ENCODE measurements at places on chromosomes 16 and 17.

DNA sequence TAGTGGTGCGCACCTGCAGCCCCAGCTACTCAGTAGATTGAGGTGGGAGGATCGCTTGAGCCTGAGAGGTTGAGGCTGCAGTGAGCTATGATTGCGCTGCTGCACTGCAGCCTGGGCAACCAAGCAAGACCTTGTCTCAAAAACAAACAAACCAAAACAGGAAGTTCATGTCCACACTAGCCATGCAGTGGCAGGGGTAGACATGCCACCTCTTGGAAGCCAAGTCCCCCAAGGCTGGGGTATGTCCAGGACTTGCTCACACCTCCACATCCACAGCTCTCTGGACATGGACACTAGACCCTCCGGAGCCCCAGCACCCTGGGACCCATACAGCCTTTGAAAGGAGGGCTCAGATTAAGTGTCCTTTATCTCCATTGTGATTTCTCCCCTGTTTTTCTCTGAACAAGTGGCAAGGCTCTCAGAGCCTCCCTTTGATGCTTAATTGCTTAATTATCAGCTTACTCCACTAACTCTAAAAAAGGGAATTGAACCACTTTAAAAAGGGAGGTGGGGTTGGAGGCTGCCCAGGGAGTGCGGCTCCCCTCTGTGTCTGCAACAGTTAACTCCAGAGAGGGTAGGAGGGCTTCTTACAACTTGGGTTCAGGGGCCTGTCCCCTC lies 424.6 kb upstream of the C16orf82 start:
- no peak for DNase-seq

- no peak for DNase-seq
These were observed 67.8 kb downstream of the BRIP1 start for GRCh38 chr17:61795546-61795945.

DNA sequence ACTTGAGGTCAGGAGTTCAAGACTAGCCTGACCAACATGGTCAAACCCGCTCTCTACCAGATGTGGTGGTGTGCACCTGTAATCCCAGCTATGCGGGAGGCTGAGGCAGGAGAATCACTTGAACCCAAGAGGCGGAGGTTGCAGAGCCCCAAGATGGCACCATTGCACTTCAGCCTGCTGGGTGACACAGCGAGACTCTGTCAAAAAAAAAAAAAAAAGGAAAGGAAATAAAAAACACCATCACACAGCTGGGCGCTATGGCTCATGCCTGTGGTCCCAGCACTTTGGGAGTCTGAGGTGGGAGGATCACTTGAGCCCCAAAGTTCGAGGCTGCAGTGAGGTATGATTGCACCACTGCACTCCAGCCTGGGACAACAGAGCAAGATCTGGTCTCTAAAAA lies 13.3 kb upstream of the SBK1 start:
- DNase-seq, result no peak

- no peak for DNase-seq
These were observed 680 bp downstream of the SKA2 start for GRCh38 chr17:59154292-59154720.

DNA sequence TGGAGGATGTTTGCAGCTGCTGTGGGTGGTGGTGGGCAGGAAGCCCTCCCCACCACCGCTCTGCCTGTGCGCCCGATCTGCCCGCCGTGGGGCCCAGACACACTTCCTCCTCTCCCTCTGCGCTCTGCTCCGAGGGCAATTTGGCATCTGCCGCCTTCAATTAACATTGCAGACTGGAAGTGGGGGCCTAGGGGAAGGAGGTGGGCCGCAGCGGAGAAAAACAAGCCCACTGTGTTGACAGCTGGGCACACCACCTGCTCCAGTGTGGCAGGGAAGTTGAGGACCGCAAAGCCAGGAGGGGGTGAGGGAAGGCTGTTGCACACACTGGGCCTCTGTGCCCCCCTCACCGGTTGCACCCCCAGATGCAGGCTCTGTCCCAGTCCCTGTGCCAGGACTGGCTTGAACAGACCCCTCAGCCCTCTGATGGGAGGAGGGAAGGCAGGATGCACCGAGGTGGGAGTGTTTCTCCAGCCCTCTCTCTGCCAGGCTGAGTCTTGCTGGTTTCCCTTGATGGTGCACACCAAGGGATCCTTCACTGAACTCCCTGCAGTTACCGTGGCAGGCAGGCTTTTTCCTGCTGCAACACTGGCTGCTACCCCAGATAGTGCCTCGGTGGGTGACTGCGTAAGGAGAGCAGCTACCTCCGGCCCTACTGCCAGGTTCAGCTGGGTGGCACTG lies 72.8 kb upstream of the MED9 start:
- peak; percentile 11 for DNase-seq

- no peak for DNase-seq
These were observed 59.8 kb downstream of the ANKFN1 start for GRCh38 chr17:56213031-56213430.

DNA sequence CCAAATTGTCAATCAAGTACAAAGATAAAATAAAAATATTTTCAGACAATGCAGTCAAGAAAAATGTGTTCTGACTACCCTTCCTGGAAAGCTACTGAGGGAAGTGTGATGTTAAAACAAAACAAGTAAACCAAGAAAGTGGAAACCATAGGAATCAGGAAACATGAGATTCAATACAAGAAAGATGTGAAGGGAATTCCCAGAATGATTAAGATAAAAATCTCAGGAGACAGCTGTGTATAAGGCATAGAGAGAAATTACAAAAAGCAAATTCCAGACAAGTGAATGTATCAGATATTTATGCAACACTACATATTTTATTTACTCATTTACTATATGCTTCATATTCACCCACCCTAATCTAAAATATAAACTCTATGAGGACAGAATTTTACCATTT lies 32.2 kb downstream of the TRIM37 start:
- DNase-seq, result no peak

DNA sequence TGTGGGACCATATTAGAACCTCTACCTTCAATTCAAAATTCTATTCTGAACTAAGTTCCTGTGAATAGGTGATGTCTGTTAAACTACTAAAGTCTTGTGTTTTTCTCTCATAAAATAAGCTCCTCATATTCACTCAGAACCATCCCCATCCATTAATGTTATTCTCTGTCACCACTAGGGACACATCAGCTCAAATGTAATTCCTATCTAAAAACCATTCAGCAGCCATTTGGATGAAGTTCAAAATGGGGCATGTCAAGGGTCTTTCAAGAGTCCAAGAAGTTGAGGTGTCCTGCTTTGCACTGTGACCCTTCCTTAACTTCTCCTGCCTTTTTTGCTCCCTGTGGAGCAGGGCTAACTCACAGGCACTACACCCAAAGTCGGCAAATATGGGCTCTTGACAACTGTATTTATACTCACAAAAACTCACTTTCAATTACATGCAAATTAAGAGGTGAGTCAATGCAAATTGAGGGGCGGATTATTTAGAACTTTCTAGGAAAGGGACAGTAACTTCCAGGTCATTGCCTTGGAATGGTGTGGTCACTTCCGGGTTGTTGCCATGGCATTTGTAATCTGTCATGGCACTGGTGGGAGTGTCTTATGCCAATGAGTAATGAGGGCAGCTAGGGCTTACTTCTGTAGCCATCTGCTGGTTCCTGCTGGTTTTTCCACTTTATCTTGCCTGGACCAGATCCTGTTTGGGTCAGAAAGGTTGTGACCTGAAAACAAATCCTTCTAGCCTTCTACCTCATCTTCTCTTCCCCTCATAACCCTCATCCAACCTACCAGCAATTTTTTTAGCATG lies 128.2 kb upstream of the COX10 start:
- no peak for DNase-seq

- DNase-seq, result no peak
These were observed 734 bp downstream of the CEP131 start for GRCh38 chr17:81221842-81222619.

- DNase-seq, result no peak
These were observed 3.4 kb downstream of the SP6 start for GRCh38 chr17:47847341-47848197.

- DNase-seq, result no peak
These were observed 27.9 kb downstream of the POLR2A start for GRCh38 chr17:7512105-7512504.

- no peak for DNase-seq
These were observed 114.6 kb upstream of the NOG start for GRCh38 chr17:56478836-56479447.

- DNase-seq, result no peak
These were observed 9.2 kb upstream of the ALOX12 start for GRCh38 chr17:6986676-6987075.

DNA sequence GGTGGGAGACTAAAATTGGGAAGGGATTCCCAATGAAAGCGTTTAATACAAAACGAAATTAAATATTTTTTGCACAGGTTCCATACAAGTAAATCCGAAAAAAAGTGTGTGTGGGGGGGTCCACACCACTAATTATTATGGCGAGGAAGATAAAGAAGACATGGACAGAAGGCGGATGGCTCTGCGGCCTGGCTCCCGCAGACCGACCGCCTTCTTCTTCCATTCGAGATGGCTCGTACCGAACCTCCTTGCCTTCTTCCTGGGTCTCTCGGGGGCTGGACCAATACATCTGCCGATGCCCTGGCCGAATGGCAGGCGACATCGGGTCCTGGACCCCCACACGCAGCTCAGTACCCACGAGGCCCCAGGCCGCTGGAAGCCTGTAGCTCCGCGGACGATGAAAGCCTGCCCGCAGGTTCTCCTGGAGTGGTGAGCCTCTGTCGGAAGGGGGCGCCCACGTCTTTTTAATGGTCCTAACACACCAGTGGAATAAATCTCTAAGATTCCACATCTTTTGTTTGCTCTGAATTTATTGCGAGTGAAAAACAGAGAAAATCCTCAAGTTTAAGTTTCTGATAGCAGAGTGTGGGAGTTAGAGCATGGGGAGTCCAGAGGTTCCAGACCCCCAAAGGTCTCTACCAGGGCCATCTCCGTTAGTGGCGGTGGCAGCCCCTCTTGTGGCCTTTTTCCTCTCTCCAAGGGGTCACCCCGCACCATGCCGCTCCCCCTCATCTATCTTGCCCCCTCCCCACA lies 1.4 kb downstream of the PRAC2 start:
- DNase-seq, result peak; percentile 40

GRCh38 chr16:89831810-89832328 lies 3.6 kb downstream of the SPIRE2 start:
- no peak for DNase-seq

GRCh38 chr17:75684924-75685323 lies 17.8 kb downstream of the SAP30BP start:
- DNase-seq, result no peak

GRCh38 chr16:57621521-57622271 lies 6.7 kb upstream of the ADGRG1 start:
- no peak for DNase-seq

- DNase-seq, result no peak
These were observed 80.2 kb downstream of the DYNLRB2 start for GRCh38 chr16:80620736-80621605.

- no peak for DNase-seq
These were observed 16.9 kb downstream of the GRIN2C start for GRCh38 chr17:74842599-74843351.

GRCh38 chr17:78780335-78780734 lies 1.7 kb downstream of the CYTH1 start:
- no peak for DNase-seq

DNA sequence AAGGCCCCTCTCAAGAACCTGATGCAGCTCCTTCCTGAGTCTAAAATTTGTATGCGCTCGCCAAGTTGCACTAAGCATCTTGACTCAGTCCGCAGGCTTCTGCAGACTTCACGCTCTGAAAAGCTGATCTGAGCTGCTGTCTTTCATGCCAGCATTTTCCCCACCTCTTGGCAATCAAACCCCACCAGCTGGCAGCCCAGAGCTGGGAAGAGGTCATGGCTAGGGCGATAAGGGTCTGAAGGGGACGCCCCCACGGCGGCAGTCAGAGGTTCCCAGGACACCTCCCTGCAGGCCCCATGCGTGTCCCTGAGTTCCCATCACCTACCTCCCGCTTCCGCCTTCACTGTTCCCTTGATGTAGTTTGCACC lies 5.1 kb upstream of the UNC13D start:
- no peak for DNase-seq

DNA sequence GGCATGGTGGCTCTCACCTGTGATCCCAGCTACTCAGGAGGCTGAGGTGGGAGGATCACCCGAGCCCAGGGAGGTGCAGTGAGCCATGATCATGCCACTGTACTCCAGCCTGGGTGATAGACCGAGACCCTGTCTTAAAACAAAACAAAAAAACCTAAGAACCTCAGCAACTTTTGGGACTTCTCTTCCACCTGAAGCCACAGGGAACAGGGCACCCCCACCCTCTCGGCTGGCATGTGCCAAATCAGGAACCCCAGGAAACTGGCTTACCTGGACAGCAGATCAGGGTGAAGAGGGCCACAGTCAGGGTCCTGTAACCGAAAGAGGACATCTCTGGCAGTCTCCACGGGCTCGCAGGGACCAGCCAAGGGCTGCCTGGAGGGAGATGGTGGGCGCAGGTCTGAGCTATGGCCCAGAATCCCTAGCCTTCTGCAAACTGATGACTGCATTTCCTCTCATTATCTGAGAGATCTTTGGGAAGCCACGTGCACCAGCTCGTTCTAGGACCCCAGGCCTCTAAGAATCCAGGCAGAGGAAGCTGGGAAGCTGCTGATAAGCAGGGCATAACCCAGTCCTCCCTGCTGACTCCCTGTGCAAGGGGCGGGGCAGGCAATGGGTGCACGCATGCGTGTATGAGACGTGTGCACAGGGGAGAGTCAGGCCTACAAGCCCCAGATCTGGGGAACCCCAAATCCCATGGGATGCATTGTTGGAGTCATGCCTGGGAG lies 8.4 kb downstream of the PRR29 start:
- no peak for DNase-seq

DNA sequence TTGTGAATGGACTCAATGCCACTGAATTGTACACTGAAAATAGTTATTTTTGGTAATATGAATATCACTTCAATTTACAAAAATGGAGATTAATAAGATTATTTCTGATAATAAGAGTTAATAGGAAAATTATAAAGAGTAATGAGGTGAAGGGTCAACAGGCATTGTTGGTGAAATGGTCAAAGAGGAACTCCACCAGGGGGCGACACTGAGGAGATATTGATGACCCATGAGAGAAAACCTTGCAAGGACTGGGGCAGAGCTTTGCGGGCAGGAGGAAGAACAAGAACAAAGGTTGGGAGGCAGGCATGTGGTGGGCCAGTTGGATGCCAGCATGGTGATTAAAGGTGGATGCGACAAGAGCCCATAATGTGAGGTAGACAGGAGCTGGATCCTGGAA lies 74.0 kb upstream of the XYLT1 start:
- DNase-seq, result no peak

GRCh38 chr16:11852092-11852809 lies 909 bp upstream of the RSL1D1 start:
- DNase-seq, result no peak

GRCh38 chr17:17121162-17121561 lies 78.9 kb downstream of the MPRIP start:
- no peak for DNase-seq

- no peak for DNase-seq
These were observed 2.4 kb downstream of the SLC16A3 start for GRCh38 chr17:82231312-82231561.

- no peak for DNase-seq
These were observed 10.4 kb upstream of the KDM6B start for GRCh38 chr17:7823581-7824001.

DNA sequence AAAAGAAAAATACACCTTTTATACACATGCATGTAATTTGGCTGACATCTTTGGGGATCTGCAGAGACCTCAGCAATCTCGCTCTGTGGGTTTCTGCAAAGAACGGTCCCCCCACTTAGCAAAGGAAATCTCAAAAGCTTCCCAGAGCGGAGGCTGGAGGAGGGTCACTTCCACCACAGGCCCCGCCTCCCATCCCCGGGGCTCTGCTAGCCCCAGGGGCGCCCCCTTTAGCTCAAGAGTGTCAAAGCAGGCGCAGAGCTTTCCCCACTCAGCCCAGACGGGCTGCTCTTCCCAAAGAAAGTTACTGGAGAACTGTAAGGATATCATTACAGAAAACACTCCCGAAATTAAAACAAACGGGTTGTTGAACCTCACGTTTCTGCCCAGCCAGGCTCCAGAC lies 11.4 kb downstream of the SLC13A5 start:
- no peak for DNase-seq

Measured in effector memory CD4-positive, alpha-beta T cell (primary cell).